ENCODE measurements at places on chromosomes 4 and X. TPM values are rescaled to one million over a fixed set of nuclear protein-coding genes. Genes with fewer than 3 reads are reported as not detected.

- DNase-seq, result no peak
Observed at GRCh38 chr4:101696276-101697010, 94.1 kb upstream of the BANK1 start.

- peak; percentile 12 for DNase-seq
Observed at GRCh38 chr4:65668201-65669089, 1.8 kb downstream of the EPHA5 start.

DNA sequence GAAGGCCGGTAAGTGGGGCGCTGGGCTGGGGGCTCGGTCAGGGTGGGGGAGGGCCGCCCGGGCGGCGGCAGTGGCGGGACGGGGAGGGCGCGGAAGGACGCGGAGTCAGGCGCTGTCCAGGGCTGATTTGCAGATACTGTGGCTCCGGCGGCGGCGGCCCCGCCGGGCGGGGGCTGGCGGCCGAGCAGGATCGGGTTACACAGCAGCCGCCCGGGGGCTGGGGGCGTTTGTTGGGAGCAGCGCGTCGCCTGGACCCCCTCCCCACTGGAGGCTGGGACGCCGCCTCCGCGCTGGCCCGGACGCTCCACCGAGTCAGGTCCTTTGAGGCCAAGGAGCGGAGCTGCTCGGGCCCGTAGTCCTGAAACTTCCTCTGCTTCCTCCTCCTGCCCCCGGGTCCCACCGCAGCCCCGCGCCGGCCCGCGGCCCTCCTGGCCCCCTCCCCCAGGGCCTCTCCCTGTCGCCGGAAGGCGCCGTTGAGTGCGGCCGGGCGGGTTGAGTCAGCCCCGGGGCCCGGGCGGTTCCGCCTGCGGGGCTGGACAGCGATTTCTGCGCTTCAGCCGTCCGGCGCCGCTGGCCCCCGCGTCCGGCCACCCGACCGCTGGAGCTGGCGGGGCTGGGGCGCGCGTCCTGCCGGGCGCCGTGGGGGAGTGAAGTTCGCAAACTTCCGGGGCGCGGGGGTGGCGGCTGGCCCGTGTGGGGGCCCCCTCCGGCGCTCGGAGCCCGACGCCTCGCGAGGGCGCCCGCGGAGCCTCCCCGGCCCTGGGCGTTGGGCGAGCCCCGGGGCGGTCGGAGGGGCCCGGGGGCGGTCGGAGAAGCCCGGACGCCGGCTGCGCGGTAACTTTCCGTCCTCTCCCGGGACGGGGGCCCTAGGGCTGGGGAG is 746 bp downstream of the REST start:
- DNase-seq, result peak; percentile 88

DNA sequence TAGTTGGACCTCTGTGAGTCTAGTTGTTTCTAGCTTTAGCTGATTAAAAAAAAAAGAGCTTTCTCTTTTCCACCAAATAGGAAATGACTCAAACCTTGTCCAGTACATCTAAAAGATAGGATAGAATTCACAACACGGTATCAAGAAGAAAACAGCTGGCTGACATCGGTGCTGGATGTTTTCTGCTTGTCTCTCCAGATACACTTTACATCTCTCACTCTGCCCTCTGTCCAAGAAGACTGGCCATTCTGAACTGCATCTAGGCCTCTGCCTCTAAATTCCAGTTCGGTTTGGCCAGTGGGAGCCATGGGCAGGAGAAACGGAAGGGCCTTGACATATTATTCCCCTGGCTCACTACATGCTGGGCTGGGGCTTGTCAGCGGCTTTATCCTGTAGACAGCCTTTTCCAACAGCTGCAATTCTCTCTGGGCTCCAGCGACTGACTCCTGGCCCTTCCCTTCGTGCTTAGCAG is 57.3 kb upstream of the SHISA3 start:
- DNase-seq, result peak; percentile 80

MMGT1 gene
- 29.5 TPM for total RNA-seq

Data from right cardiac atrium (tissue), 5 donors.